Stimulated activated CD8-positive, alpha-beta memory T cell treated with anti-CD3 and anti-CD28 coated beads, Interleukin-2, amount 100 ng/mL, for 1 hour (primary cell): ENCODE measurements at places on chromosomes 5 and 9.

DNA sequence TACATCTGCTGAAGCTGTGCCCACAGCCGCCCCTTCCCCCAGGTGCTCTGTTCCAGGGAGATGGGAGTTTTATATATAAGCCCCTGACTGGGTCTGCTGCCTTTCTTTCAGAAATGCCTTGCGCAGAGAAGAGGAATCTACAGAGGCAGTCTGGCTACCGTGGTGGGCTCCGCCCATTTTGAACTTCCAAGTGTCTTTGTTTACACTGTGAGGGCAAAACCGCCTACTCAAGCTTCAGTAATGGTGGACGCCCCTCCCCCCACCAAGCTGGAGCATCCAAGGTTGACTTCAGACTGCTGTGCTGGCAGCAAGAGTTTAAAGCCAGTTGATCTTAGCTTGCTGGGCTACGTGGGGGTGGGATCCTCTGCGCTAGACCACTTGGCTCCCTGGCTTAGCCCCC lies 41.3 kb downstream of the RANBP17 start:
- DNase-seq = no peak

DNA sequence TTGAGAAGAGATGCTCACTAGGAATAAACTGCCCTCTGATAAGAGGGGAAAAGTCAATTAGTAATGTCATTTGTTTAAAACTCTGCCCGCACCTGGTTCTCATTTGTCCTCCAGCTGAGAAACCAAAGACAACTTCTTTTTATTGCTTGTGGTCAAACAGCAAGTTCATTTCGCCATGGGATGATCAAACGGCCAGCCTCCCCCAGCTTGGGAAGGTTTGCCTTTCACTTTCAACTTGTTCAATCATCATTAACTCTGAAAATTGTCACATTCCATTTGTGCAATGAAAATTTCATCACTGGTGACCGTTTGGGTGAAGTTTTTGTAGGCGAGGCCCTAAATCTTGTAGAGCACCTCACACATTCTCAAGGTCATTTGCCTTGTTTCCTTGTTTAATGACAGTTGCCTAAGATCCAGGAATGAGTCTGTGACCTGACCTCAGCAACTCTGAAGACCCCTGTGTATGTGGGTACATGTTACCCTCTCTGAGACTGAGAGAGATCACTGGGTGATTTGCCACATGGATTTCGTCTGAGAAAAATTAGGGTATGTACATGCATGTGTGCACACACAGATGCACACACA lies 117.7 kb downstream of the MARCHF3 start:
- no peak for DNase-seq

DNA sequence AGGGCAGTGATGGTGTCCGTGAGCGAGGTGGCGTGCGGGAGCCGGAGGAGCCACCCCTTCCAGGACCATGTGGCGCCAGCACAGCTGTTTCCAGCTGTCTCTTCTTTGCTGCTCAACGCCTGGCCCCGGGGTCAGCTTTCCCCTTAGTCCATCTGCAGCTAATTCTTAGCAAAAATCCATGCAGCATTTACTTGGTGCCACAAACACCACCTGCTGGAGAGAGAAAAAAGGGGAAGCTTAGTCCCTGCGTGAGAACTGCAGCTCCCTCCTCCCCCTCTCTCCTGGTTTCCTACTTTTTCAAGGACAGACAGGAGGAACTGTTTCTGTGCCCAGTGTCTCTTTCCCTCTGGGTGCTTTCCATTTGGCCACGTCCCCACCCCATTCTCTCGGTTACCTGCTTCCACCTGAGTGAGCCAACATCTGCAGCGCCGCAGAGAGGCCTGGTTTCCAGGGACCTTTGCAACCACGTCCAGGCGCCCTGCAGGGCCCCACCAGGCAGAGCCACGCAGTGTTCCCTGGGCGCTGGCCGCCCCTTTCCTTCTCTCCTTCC lies 3.4 kb downstream of the SLC6A19 start:
- no peak for DNase-seq

- no peak for DNase-seq
Measured at GRCh38 chr5:75049456-75050351, 2.7 kb downstream of the GCNT4 start.

DNA sequence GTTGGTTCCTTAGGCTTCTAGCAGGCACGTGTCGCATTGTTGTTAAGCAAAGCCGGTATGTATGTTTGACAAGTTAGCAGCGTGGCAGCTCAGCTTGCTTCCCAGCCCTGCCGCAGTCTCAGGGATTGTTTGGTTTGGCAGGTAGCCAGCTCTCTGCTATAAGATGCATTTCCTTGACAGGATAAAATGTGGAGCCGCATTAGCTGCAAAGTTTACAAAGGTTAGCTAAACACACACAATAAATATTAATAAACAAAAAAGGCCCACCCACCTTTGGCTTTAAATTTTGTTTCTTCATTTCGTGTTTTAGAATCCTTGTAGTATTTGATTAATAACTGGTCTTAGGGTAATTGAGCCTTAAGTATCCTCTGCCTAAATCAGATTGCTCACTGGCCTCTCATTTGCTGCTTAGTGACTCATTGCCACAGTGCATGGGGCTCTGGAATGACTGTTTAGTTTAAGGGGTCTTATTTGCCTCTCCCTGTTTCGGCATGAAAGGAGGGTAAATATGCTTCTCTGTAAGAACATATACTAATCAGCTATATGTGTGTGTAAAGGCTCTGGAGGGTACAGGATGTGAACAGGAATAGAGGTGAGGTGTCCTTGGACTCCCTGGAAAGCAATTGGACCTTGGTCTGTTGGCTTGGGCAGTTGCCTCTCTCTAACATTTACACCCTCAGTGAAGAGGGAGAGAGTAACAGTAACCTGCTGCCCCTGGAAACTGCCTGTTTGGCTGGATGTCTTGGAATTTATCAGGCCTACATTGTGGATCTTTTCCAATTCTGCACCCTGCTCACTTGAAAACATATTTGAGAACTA lies 122.0 kb downstream of the GDNF start:
- no peak for DNase-seq

- no peak for DNase-seq
Measured at GRCh38 chr5:24643880-24644279, 898 bp downstream of the CDH10 start.

- DNase-seq = no peak
Measured at GRCh38 chr5:127849891-127850290, 146.7 kb downstream of the CCDC192 start.

GRCh38 chr9:132651259-132651658 lies 18.5 kb downstream of the DDX31 start:
- DNase-seq = no peak

- no peak for DNase-seq
Measured at GRCh38 chr5:171309276-171310211, 496 bp downstream of the TLX3 start.

GRCh38 chr5:144325532-144325931 lies 154.9 kb downstream of the KCTD16 start:
- no peak for DNase-seq

GRCh38 chr5:15383469-15383868 lies 116.5 kb upstream of the FBXL7 start:
- no peak for DNase-seq

DNA sequence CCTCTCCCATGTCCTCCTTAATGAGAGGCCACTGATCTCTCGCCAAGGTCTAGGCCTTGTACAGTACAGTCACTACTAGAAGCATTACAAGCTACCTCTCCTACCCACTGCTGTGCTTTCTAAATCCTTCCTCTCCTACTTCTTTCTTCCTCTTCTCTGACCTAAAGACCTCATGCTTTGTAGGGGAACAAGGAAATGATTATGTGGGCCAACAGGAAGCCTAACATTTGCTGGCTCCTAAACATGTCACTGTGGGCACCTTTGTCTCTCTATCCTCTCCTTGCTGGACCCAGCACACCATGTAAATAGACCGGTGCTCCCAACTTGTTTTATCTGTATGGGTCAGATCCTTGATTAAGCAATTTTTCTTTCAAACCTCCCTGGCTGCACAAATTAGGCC lies 16.7 kb downstream of the SLC28A3 start:
- DNase-seq = no peak

GRCh38 chr9:19754921-19755320 lies 33.9 kb downstream of the SLC24A2 start:
- no peak for DNase-seq

DNA sequence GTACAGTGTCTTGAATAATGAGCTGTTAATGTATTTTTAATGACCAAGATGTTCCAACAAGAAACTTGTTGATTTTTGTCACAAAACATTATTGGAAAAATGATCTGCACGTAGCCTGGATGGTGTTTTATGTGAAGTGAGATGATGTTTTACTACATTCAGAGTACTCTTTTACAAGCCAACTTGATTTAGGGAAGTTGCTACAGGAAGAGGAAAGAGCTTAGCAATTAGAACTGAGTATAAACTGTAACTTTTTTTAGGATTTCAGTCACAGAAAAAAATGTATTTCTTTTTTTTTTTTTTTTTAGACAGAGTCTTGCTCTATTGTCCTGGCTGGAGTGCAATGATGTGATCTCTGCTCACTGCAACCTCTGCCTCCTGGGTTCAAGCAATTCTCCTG lies 113.6 kb upstream of the ADRA1B start:
- no peak for DNase-seq
